Right lung (tissue), 10 donors: ENCODE measurements at places on chromosomes 4 and X.
A peak's percentile ranks its signal among the peaks of the same experiment; 100 is the strongest.

GRCh38 chr4:152050106-152050505, 289.3 kb upstream of the GATB start:
- no peak for DNase-seq

DNA sequence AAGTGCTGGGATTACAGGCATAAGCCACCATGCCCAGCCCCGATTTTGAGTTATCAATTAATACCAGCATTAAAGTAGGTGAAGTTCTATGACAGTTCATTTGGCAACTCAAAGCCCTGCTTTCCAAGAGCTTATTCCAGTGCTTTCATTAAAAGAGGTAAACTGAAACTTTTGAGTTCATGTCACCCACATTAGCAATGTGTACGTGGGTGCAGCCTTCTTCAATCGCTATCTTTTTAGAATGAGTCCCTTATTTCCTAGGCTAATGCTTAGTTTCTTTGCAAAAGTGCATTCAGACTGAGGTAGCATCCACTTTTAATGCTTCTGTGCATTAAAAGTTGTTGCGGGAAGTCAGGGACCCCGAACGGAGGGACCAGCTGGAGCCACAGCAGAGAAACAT, 26.1 kb upstream of the MTNR1A start:
- DNase-seq = no peak

DNA sequence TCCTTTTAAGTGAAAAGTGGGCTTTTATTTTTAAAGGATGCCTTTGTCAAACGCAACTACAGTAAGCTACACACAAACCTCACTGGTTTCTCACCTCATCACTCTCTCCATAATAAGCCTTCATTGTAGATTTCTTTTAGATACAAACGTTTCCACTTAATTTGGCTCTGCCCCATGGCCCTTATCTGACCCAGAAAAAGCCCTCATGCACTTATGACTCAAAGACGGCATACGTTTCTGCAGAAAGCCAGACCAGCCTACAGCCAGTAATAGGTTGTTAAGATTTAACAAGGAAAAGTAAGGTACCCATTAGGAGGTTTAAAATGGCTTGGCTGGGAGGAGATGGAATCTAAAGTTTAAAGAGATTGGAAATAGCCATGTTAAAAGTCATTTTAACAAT, 914.6 kb upstream of the INTU start:
- peak; percentile 71 for DNase-seq

GRCh38 chrX:91434351-91435168, at the start of gene PABPC5:
Gene PABPC5 (plus strand): TSS chrX:91434839. CDS start chrX:91435578, 739 bp downstream.
- peak; percentile 83 for DNase-seq

- no peak for DNase-seq
Measured at GRCh38 chr4:189060104-189060503, 880.6 kb upstream of the FRG1 start.

- DNase-seq = no peak
Measured at GRCh38 chrX:38206036-38206435, 14.6 kb downstream of the SRPX start.

DNA sequence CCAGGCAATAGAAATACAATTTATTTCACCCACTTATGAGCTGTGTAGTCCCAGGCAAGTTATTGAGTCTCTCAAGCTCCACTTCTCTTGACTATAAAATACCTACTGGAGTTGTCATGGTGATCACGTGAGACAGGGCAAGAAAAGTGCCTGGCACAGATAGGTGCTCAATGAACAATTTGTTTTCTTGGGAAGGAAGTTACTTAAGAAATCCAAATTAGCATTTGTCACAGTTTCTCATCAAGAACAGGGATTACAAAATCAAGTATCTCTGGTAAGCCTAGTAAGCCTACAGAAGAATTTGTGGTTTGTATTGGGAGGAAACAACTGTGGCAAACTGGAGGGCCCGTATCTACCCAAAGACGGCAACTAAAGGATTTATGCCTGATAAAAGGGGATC, 37.5 kb upstream of the RASGEF1B start:
- no peak for DNase-seq

DNA sequence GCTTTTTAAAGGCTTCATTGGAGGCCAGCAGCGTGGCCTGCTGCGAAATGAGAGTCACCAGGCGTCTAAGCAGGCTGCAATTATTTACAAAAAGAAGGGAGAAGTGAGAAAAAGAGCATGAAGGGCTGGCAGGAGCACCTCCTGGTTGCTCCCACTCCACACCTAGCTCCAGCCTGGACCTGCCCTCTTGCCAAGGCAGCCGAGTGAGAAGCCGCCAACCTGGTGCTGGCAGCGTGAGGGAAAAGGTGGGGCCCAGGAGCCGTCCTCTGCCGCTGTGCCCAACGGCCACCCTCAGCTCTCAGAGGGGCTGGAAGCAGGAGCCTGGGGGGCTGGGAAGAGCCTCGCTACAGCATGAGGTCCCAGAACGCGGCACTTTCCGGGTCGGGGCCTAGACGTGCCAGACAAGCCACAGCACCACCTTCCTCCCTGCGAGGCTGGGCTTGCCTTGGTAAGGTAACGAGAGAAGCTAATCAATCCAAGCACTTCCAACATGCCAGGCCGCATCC, 16.3 kb downstream of the SLC6A8 start:
- no peak for DNase-seq

GRCh38 chrX:138885886-138886285, 174.4 kb upstream of the FGF13 start:
- no peak for DNase-seq

GRCh38 chrX:17703201-17703600, 34.1 kb upstream of the SCML1 start:
- DNase-seq = no peak

DNA sequence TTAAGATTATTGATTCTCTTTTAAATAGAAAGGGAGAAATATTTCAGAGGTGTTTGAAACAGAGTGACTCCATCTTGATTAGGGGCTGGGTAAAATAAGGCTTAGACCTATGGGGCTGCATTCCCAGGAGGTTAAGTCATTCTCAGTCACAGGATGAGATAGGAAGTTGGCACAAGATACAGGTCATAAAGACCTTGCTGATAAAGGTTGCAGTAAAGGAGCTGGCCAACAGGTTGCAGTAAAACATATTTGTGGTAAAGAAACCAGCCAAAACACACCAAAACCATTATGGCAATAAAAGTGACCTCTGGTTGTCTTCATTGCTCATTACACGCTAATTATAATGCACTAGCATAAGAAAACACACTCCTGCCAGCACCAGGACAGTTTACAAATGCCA, 165.0 kb downstream of the SPIN4 start:
- no peak for DNase-seq

DNA sequence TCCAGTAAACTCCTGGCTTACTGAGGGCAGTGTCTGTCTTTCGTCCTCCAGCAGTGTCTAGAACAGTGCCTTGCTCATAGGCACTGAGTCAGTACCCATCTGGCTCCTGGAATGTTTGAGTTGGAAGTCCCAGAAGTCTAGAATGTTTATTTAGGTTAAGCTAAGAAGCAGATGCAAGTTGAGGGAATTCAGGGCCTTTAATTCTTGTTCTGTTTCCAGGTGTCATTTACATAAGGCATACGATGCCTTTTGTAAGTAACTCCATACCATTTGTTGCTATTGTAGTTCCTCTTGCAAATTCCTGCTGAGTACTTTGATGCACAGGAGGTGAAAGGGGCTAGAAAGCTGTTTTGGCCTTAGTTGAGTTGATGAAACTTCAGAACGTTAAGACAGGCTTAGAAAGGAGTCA, 22.2 kb downstream of the ARHGAP10 start:
- DNase-seq = no peak

DNA sequence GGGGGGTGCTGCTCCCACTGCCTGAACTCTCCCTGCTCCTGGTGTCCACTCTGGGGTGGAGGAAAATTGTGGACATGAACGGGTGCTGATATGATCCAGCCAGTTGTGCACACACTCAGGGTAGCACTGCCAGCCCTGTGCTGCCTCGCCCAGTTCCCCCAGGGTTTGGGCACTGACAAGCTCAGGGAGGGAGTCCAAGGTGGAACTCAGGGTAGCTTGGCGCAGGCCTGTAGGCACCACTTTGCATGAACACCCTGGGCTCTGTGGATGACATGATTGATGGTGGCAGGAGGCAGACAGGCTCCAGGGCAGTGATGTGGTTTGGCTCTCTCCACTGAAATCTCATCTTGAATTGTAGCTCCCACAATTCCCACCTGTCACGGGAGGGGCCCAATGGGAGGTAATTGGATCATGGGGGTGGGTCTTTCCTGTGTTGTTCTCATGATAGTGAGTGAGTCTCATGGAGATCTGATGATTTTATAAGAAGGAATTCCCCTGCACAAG, 572.0 kb upstream of the PABPC4L start:
- DNase-seq = no peak

DNA sequence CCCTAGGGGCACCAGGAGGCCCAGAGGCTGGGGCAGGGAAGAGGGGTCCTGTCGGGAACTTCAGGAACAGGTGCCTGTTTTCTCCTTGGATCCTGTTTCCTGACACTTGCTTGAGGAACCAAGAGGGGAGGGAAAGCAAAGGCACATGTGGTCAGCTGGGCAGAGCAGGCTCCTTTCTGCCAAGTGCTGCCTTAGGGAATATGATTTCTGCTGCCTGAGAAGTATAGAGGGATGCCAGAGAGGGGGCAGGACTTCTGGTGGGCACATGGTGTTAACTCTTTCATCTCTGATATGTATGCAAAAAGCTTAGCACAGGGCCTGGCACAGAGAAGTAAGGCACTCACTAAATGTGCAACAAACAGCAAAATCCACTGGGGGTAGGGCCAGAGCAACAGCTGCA, 51.2 kb upstream of the PJA1 start:
- DNase-seq = no peak

- DNase-seq = no peak
Measured at GRCh38 chr4:71262161-71262560, 76.7 kb upstream of the SLC4A4 start.

DNA sequence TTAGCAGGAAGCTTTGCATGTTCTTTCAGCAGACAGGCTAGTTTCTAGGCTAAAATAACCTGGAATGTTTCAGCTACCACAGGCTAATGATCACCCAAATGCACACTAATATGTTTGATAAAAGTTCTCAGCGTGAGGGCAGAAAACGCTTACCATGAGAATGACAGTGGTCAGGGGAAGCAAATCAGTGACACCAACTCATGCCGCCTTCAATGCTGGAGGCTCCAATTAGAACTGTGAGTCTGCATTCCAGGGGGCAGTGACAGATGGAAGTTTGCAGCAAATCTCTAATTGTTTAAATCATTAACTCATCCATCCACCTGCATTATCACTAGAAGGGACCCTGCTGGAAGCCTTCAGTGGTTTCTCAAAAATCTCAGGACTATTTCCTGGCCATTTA, 43.2 kb downstream of the ANOS1 start:
- DNase-seq = no peak

GRCh38 chr4:71453531-71453930, 114.7 kb downstream of the SLC4A4 start:
- no peak for DNase-seq

GRCh38 chrX:23742174-23742696, 841 bp downstream of the ACOT9 start:
- DNase-seq = peak; percentile 47

DNA sequence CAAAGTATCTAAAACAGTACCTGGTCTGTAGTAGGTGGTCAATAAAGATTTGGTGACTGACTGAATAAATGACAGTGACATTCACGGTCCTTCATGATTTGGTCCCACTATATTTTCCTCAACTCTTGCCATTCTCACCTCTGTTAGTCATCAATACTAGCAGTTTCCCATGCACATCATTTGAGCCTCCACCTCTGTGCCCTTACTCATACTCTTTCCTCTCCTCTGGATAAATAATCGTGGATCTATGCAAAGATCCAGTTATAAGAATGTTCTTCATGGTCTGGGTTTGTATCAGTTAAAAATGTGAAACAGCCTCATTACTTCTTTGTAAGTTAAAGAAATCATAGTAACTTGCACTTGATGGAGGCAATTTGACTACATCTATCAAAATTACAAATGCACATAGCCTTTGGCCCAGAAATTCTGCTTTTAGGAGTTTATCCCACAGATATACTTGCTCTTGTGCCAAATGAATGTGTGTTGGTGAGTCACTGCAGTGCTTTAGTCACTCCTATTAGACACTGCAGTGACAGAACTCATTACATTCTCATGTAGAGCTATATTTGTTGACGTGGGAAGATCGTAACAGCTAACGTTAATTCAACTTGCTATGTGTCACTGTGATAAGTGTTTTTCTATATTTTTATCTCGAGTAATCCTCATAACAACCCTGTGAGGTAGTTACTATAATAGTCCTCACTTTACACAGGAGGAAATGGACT, 121.9 kb upstream of the SMIM10 start:
- no peak for DNase-seq

DNA sequence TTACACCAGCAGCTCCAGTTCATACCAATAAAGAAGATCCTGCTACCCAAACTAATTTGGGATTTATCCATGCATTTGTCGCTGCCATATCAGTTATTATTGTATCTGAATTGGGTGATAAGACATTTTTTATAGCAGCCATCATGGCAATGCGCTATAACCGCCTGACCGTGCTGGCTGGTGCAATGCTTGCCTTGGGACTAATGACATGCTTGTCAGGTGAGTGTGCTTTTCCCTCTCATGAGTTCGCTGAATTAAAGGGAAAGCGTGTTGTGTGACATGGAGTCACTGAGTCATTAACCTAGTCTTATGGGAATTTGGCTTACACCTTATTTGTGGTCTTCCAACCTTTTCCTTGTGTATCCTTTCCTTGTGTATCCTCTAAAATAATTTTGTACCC, 15.9 kb downstream of the TMEM165 start:
- no peak for DNase-seq

- DNase-seq = no peak
Measured at GRCh38 chr4:142383354-142383753, 462.7 kb downstream of the INPP4B start.

GRCh38 chrX:18543738-18544137, 118.3 kb downstream of the CDKL5 start:
- DNase-seq = no peak

DNA sequence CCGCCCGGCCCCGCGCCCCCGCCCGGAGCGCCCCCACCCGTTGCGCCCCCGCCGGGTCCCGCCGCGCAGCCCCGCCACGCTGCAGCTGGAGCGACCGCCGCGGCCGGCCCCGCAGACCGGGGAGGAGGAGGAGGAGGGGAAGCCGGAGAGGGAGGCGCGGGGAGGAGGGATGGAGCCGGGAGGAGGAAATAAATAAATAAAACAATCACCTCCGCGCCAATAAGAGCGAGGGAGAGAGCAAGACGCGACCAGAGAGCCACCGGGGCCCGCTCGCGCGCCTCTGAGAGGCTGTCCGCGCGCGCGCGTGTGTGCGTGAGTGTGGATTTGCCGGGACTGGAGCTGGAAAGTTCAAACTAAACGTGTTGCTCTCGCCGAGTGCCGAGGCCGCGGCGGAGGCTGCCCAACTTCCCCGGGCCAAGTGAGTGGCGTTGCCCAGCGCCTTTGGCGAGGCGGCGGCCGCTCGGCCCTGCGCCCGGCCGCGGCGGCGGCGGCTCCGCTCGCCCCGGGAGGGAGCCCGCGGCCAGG, 2184.4 kb upstream of the TENM3 start:
- DNase-seq = peak; percentile 77
